ENCODE measurements at places on chromosomes 6 and 20.

- no peak for DNase-seq
Measured at GRCh38 chr6:133787122-133787521, 101.8 kb upstream of the TCF21 start.

GRCh38 chr20:4190792-4191519 lies 175.6 kb upstream of the RNF24 start:
- DNase-seq, result no peak

DNA sequence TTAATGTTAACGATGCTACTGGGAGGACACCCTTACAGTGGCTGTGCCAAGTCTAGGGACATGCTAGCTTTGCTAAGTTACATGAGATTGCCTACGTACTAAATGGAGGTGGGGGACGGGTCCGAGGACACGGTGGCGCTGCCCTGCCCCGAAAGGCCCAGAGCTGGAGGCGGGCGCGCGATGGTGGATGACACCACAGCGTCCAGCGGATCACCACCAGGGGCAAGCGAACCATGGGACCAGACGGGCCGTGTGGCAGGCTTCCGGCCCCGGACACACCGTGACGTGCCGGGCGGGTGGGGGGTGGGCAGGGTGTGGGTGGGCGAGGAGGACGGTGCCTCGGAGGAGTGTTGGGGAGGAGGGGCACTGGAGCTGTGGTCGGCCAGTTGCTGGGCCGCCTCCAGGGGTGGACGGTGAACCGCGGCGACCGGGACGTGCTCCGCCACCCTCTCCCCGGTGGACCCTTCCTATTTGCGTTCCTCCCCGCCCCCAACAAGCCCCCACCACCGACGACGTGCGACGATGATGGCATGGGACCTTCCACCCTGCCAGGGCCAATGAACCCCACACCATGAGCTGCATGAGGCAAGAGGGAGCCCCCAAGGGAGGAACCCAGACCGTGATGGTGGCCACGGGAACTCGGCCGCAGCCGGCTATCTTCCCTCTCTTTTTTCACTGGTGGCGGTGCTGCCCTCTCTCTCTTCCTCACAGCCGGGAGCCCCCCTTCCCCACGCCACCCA lies 773.3 kb upstream of the DEFB115 start:
- DNase-seq, result no peak

DNA sequence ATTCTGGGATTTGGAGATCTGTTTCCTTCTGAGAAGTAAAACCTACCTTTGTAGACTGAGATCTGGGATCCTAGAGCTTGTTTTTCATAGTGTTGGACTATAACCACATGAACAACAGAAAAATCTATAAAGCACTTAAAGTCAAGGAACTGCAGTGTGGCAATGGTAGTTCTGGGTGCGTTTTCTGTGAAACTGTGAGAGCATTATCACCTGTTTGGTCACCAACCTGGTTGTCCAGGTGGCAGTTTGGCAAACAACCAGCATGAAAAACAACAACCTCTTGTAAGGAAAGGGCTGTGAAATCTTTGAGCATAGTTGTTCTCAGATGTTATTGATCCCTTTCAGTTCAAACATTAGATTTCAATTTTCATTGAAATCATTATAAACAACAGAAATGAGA lies 215.8 kb upstream of the CITED2 start:
- DNase-seq, result no peak

- no peak for DNase-seq
Measured at GRCh38 chr6:336159-337114, 44.1 kb downstream of the DUSP22 start.

DNA sequence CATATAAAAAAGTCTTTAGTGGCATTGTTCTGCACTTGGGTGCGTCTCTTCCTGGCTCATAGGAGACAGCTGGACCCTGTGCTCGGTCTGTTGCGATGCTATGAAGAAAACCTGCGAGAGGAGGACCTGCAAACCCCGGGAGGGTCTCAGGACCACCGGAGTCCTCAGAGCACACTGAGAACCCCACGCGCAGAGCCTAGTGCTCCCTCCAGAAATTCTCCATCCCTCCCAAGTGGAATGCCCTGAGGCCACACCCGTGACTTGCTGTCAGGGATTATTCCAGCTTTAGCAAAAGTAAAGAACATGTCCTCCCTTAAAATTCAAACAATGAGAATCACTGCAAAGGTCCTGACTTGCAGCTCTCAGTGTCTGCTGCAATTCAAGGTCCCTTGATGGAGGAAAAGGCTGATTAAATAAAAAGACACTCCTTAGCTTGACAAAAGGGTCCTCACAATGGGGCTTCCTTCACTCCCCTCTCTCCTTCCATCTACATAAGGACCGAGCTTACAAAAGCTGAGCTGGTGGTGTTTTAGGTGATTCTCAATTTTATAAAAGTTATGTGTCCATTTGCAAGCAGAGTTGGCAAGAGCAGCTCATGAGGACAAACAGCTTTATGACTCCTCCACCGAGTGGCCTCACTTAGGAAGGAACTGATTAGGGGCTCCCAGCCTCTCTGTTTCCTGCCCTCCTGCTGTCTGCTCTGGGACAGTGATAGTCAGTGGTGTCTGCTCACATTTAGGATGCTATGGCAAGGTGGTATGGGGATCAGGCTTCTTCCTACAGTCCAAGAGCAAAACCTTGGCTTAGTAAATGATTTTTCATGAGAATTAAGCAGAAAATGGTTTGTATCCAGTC lies 97.0 kb downstream of the RAMACL start:
- DNase-seq, result no peak

- DNase-seq, result no peak
Measured at GRCh38 chr6:16044211-16044643, 84.7 kb upstream of the MYLIP start.

DNA sequence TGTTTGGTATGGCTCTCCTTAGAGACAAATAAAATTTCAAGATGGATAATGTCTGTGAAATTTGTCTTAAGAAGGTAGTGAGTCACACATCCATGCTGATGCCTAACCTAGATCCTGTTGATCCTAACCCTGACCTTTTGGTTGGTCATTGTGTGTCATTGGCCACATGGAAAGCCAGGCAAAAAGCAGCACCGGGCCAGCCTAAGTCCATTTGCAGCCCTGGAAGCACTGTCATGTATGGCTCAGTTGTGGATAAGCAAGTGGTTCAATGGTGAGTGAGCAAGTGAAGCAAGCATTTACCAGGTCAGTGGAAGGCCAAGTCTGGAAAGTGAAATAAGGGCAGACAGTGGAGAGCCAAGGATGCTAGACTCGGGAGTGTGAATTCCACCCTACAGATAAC lies 12.1 kb upstream of the XRN2 start:
- DNase-seq, result no peak

- no peak for DNase-seq
Measured at GRCh38 chr20:25319241-25320034, 71.2 kb downstream of the ABHD12 start.

DNA sequence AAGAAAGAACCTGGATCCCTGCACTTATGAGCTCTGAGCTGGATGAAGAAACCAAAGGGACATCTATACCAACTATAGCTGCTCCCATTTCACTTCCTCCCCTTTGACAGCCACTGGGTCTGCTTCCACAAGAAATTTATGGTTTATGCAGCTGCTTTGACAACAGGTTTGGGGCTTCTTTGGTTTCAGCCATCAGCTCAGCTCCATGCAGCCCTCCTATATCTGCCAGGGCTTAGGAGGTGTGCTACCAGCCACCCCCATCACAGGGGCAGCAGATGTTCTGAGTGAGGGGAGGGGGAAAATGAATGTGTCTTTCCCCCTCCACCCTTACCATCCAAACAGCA lies 29.2 kb upstream of the PKHD1 start:
- no peak for DNase-seq

DNA sequence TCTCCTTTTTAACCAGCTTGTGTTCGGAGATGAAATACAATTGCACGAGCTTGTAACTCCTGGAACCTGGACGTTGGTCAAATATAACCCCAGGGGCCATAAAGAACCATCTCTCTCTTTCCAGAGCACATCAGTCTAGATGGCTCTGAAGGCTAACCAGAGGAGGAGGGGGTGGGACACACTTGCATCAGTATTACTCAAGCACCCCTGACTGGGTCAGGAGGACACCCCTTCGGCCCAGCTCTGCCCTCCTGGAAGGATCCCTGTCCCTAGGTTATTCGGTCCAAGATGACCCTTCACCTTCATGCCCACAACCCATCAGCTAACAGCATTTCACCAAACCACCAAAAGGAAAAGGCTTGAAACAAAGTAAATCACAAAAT lies 67.1 kb downstream of the FYN start:
- DNase-seq, result no peak

- DNase-seq, result no peak
Measured at GRCh38 chr6:67210450-67210849, 1424.6 kb upstream of the ADGRB3 start.

- no peak for DNase-seq
Measured at GRCh38 chr6:159462431-159462830, 230.6 kb downstream of the SOD2 start.

DNA sequence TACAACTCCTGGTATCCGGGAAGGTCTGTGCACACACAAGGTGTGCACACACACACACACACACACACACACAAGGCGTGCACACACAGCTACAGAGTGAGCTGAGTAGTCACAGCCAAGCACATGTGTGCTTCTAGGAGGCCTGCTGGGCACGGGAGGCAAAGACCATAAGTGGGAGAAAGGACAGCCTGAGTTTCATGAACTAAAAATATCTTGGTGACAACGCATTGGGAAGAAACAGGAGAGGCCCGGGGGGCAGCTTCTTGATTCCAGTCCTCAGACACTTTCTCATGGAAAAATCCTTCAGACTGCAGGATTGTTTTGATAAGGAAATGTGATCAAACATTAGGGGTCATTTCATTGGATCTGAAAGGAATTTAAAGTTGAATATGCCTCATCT lies 2.6 kb downstream of the TRAF3IP2 start:
- no peak for DNase-seq

GRCh38 chr6:169850746-169851145 lies 99.3 kb downstream of the ERMARD start:
- DNase-seq, result no peak

- DNase-seq, result peak; percentile 60
Measured at GRCh38 chr6:134173936-134174671, 121.7 kb upstream of the SLC2A12 start.

DNA sequence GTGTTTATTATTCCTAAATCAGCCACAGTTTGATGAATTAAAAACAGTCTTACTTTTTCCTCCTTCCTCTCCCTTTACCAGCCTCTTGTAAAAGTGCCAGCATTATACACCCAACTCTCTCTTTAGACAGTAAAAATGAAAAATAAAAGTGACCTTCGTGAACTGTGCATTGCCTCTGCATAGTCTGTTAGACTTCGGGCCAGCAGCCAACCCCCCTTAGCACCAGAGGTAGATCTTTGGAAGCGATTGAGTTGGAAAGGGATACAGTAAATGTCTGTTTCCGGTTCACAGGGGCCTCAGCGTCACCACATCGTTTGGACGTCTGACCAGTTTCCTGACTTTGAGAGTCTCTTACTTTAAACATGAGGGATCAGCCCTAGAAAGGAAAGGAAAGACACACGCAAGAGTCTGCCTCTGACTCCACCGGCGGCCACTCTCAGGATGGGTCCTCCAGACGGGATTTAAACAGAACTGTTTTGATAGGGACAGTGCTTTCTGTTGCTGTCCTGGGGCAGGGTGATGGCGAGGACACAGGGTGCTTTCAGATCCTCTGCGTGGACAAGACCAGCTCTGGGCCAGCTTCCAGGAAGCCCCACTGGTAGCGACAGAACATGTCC lies 206.6 kb upstream of the PREP start:
- DNase-seq, result no peak

- no peak for DNase-seq
Measured at GRCh38 chr20:54681869-54682268, 206.5 kb downstream of the DOK5 start.

DNA sequence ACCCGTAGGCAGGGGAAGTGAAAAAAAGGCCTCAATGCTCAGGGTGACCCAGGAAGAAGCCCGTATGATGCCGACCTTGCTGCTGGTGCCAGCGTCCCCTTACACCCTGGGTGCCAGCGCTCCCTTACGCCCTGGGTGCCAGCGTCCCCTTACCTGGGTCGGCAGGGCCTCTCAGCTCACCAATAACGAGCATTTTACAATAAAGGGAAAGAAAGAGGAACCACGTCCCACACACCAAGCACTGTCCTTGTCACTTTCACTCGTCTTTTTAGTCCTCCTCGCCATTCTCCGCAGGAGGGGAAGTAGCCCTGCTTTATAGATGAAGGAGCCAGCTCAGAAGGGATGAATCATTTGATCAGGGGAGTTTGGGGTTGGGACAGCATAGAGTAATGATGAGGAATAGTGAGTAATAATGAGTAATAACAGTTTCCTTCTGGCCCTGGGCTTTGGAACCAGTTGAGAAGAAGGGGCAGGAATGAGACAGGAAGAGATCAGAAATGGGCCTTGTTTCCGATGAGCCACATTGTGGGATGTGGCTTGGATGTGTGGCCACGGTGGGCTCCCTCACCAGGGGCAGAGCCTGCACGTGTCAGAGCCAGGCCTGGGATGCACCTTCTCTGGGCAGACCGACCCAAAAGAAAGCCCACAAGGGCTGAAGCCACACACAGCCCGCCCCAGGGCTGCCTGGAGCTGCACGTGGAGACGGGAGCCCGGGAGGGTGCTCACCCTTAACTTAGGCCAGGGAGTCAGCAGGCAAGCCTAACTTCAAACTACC lies 75.7 kb downstream of the SYNJ2 start:
- no peak for DNase-seq

DNA sequence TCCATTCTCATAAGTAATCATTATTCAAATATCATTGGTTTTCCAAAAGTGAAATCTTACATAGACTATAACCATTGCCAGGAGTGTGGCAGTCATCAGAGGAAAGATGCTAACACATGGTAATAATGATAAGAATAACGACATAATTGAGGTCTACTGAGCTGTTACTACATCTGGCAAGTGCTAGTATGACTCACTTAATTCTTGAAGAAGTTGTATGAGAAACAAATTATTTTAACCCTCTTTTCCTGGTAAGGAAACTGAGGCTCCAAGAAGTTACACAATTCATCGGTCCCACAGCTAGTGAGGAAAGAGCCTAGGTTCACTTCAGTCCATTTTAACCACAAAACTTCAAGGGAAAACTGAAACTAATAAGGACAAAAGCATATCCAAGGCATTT lies 335.6 kb upstream of the BTBD3 start:
- no peak for DNase-seq

- DNase-seq, result no peak
Measured at GRCh38 chr20:48799328-48800105, 28.3 kb downstream of the PREX1 start.

DNA sequence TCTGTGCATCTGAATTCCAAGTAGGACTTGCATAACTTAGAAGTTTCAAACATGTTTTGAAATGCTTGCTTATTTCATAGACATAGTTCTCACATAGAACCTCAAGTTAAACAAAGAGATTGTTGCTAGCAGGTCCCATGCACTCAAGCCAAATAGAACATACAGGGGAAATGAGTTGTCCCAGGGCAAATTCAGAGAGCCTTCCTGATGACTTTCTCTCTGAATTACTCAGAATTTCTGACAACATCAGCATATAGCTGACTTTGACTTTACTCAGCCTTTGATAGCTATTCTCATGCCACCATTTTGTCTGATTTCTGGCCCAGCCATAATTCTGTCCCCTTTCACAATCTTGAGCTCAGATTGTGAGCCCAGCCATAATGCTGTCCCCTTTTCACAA lies 333.2 kb upstream of the PLCB4 start:
- no peak for DNase-seq

DNA sequence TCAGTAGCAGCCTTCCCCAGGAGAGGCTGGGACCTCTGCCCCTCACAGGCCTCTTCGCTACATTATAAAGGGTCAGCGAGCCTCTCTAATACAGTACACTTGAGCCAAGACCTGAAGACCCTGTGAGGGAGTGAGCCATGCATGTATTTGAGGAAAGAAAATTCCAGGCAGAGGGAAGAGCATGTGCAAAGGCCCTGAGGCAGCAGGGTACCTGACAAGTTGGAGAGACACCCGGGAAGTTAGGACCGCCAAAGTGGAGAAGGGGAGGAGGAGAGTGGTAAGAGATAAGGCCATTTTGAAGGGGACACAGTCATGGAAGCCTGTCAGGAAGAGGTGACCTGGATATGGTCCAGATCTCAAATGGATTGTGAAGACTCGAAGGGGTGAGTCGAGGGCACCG lies 219.3 kb upstream of the RNF24 start:
- no peak for DNase-seq

Data from T-helper 22 cell (primary cell).